ENCODE measurements at places on chromosomes 12 and 14.

DNA sequence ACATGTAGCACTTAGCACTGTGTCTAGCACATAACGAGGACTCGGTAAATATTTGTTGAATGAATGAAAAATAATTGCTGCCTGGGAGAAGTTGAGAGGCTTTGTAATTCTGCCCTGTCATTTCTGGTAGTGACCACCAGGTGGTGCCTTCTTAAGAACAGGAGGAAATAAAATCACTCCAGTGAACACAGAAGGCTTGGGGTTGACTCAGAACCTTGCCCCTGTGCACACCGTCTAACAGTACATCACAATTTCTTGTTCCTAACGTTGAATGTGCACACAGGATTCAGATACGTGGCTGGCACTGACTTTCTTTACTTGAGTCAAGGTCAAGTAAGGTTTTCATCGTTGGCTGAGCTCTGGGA, 91.8 kb downstream of the RGS6 start:
- peak; percentile 4 for DNase-seq

- DNase-seq: no peak
These were observed 125.5 kb upstream of the NUDT4 start for GRCh38 chr12:93252221-93252620.

GRCh38 chr14:99081880-99082279, 190.1 kb downstream of the BCL11B start:
- no peak for DNase-seq

GRCh38 chr14:91113829-91114078, at the start of gene DGLUCY:
DGLUCY (plus strand) TSS chr14:91114073; CDS start chr14:91160295, 46,222 bp downstream.
- no peak for DNase-seq

DNA sequence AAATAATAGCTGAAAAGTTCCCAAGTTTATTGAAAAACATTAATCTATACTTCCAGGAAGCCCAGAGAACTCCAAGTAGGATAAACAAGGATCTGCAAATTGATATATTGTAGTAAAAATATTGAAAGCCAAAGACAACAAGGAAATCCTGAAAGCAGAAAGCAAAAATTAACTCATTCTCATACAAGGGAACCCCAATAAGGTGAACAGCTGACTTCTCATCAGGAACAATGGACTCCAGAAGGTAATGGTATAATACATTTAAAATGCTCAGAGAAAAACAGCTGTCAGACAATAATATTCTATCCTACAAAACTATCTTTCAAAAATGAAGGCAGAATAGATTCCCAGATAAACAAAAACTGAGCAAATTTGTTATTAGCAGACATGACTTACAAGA, 138.1 kb upstream of the BMP4 start:
- DNase-seq: no peak

GRCh38 chr14:63287666-63288483, 30.9 kb downstream of the GPHB5 start:
- DNase-seq: no peak

DNA sequence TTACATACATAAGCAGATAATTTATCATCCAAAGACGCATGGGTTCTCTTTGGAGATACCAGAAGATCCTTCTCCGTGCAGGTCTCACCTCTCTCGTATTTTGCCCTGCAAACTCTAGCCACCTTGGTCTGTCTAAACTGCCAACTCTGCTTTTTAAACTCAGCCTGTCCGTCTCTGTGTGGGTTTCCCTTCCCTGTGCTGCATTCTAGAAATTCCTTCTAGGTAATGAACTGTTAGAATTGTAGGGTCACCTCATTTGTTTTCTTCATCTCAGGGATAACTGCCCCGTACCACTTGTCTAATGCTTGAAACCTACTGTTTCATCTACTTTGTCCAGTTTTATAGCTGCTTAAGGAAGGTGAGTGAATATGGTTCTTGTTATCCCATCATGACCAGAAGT, 45.4 kb upstream of the CCDC196 start:
- DNase-seq: no peak

GRCh38 chr14:57866199-57866705, 360 bp upstream of the SLC35F4 start:
- no peak for DNase-seq

- no peak for DNase-seq
These were observed 31.3 kb downstream of the ERC1 start for GRCh38 chr12:1022032-1022970.

DNA sequence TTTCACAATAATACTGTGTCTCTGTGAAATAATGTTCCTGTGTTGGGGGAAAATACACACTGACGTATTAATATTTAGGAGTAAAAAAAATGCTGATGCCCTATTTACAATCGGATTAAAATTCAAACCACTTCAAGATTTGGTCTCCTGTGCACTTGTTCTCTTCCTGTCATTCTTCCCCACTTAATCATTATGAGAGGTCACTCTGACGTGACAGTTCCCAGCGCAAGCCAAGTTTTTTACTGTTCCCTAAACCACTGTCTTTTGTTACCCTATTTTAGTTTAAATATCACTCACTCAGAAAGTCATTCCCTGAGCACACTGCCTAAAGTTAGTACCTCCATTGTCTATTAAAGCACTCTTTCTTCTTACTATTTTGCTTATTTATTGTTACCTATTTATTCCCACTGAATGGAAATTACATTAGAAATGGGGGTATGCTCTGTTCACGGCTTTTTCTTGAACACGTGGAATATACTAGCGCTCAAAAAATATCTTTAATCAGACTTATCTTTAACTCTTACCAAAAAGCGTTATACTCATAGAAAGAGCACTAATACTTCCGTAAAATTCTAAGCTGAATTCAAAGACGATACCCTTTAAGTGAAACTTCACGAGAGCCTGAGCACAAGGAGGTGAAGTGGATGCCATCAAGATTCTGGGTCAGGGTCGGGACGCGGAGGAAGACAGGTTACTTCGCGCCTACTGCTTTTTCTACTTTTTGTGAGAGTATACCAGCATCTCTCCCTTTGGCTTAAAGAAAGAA, 670 bp upstream of the PSMA3 start:
- no peak for DNase-seq

GRCh38 chr12:117699575-117699974, 269.2 kb downstream of the KSR2 start:
- no peak for DNase-seq

DNA sequence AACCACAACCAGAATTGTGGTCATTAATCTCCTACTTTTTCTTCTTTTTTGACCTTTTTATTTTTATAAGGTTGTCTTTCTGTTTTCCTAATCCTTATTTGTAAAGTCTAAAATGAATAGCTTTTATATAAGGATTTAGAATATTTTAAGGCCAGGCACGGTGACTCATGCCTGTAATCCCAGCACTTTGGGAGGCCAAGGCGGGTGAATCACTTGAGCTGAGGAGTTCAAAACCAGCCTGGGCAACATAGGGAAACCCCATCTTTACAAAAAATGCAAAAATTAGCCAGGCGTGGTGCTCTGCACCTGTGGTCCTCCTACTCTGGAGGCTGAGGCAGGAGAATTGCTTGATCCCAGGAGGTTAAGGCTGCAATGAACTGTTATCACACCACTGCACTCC, 55.1 kb downstream of the IFT81 start:
- no peak for DNase-seq

- DNase-seq: no peak
These were observed 4.6 kb upstream of the RPL6 start for GRCh38 chr12:112413855-112414625.

GRCh38 chr12:25699454-25699853, 146.4 kb upstream of the LMNTD1 start:
- no peak for DNase-seq

DNA sequence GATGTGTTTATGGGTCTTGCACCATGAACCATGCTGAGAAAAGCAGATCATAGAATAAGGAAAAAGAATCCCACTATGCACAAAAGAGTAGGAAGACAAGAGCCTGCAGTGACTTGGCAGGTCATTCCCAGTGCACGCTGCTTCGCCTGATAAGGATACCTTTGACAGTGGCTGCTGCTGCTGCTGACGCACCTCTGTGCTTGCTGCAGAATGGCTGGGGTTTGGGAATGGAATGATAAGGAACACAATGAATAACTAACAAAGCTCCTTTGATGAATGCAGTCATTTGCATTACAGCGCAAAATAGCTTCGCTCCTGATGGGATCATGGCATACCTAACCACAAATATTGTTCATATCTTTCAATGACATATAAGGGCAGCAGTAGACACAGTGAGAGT, 278.7 kb downstream of the PDZRN4 start:
- no peak for DNase-seq

GRCh38 chr14:35068238-35069012, 22.4 kb downstream of the FAM177A1 start:
- DNase-seq: no peak

DNA sequence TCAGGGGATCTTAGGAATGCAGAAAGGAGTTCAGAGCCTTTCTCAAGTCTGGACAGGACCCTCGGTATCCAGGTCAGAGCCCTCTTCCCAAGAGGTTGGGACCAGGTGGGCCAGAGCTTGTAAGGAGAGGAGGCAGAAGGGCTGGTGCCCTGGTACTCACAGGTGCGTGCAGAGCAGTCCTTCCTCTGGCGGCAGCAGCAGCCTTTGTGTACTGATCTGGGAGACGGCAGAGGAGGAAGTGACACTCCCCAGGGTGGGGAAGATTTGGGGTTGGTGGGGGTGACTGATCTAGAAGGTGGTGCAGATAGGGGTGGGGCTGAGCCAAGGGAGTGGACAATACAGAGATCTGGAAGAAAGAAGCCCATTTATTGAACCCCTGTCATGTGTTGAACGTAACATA, at the start of gene ITGB7:
TSS of gene ITGB7 (minus strand) at position 210 of the 400 bp plus-strand sequence. CDS start 6,808 bp downstream, outside the sequence.
- no peak for DNase-seq

- no peak for DNase-seq
These were observed 1.0 kb upstream of the GXYLT1 start for GRCh38 chr12:42145552-42146215.

- no peak for DNase-seq
These were observed 868 bp downstream of the COX8C start for GRCh38 chr14:93347850-93348249.

DNA sequence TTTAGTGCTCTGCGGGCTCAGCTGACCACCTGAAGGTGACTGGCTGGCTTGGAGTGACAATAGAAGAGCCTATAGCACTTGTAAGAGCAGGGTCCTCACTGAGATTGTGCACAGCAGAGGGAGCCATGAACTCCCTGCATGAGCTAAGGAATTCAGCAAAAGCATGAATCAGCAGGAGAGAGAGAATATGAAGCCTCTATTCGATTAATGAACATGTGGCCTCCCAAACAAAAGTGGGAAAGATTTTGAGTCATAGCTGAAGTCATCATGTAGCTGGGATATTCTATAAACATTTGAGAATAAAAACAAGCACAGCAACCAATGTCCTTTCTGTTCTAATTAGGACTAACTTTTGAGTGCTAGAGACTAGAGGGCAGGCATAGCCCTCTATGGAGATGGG, 626.6 kb downstream of the DIO2 start:
- no peak for DNase-seq

DNA sequence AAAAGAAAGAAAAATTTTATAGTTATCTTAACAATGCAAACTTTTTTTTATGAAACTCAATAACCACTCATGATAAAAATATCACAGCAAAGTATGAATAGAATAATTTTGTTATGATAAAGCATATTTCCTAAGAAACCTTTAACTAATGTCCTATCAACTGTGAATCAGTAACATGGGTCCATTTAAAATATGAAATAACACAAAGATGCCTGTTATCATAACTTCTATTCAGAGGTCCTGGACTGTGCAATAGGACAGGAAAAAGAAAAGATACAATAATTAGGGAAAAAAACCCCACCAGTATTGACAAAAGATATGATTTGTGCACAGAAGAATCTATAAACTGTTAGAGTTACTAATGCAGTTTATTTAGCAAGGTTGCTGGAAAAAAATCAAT, 245.4 kb downstream of the FOXN3 start:
- DNase-seq: no peak
